Skeletal muscle tissue (tissue), 5 donors: ENCODE measurements at places on chromosomes 1 and 21. TPM values are rescaled to one million over a fixed set of nuclear protein-coding genes. Genes with fewer than 3 reads are reported as not detected.

The IL20 gene
- total RNA-seq, result not detected

The RNF223 gene
- not detected for total RNA-seq

The VCAM1 gene
- total RNA-seq, result 26.1 TPM

The RRP1 gene
- total RNA-seq, result 10.4 TPM

The SPRR4 gene
- total RNA-seq, result not detected

The KCNQ4 gene
- 4.2 TPM for total RNA-seq

The AQP10 gene
- total RNA-seq, result not detected

The VPS26C gene
- total RNA-seq, result 27.7 TPM

The TNFRSF18 gene
- total RNA-seq, result 1.6 TPM

The MMEL1 gene
- total RNA-seq, result 1.0 TPM

The COL9A2 gene
- total RNA-seq, result 7.8 TPM

The NTNG1 gene
- 8.4 TPM for total RNA-seq

The ADAMTS1 gene
- 32.4 TPM for total RNA-seq

The KLF17 gene
- under 0.01 TPM for total RNA-seq

The ITLN2 gene
- total RNA-seq, result not detected

The LENEP gene
- not detected for total RNA-seq

The CDA gene
- not detected for total RNA-seq

The ZBTB8OS gene
- 15.7 TPM for total RNA-seq

The DAB1 gene
- total RNA-seq, result 1.6 TPM

The F13B gene
- total RNA-seq, result not detected

The HTR6 gene
- not detected for total RNA-seq

The RGS18 gene
- total RNA-seq, result 0.52 TPM

The HSD3B2 gene
- not detected for total RNA-seq

The SPRR5 gene
- total RNA-seq, result not detected

The NFYC gene
- total RNA-seq, result 28.2 TPM

The IL6R gene
- total RNA-seq, result 5.2 TPM

The GSTM3 gene
- 24.5 TPM for total RNA-seq

The LCE1D gene
- total RNA-seq, result not detected

The ZFP69 gene
- total RNA-seq, result 3.7 TPM

The IFNAR1 gene
- 15.1 TPM for total RNA-seq

The GCSAML gene
- total RNA-seq, result 0.52 TPM

The CRNN gene
- total RNA-seq, result not detected

The REN gene
- not detected for total RNA-seq

The PLA2G2D gene
- not detected for total RNA-seq
